Left renal pelvis (tissue), 4 donors: ENCODE measurements at places on chromosomes 7 and 10.

- no peak for DNase-seq
Measured at GRCh38 chr7:92025260-92025659, 84.6 kb downstream of the AKAP9 start.

DNA sequence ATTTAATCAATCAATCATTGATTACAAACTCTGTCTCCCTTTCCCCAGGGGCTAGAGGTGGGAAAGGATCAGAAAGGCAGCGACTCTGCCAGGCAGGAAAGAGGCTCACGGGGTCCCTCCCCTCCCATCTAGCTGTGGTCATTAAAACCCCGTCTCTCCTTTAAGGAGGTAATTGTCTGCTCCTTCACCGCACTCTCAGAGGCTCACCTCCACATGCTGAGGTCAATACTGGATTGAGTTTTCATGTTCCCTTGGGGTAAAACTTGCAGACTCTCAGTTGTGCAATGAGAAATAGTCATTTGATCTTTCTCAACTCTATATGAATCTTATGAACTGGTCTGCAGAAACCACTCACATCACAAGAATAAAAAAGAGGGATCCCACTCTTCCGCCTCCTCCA is 368.8 kb downstream of the ADRA2A start:
- DNase-seq: no peak

GRCh38 chr10:122854648-122855047 is 9.0 kb upstream of the CUZD1 start:
- no peak for DNase-seq

- no peak for DNase-seq
Measured at GRCh38 chr10:14466257-14466656, 135.5 kb upstream of the FRMD4A start.

DNA sequence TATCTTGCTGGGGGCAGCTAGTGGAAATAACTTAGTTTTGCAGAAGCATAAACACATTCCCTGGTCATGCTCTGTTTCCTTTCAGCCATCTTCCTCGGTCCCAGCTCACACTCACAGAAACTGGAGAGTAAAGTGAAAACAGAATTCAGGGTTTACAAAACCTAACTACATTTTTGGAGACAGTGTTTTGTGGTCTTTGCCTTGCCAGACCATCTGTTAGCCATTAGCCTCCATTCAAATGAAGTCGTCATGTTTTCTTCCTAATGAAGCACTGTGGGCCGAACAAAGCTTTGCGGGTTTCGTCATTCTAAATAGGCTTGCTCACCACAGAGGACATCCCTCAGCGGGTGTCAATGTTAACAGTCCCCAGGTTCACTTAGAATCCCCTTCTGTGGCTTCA is 214.6 kb upstream of the TMEM72 start:
- DNase-seq: no peak

- DNase-seq: no peak
Measured at GRCh38 chr7:44535348-44536064, 5.6 kb downstream of the NPC1L1 start.

GRCh38 chr10:62815381-62816075 is 638 bp downstream of the EGR2 start:
- no peak for DNase-seq

DNA sequence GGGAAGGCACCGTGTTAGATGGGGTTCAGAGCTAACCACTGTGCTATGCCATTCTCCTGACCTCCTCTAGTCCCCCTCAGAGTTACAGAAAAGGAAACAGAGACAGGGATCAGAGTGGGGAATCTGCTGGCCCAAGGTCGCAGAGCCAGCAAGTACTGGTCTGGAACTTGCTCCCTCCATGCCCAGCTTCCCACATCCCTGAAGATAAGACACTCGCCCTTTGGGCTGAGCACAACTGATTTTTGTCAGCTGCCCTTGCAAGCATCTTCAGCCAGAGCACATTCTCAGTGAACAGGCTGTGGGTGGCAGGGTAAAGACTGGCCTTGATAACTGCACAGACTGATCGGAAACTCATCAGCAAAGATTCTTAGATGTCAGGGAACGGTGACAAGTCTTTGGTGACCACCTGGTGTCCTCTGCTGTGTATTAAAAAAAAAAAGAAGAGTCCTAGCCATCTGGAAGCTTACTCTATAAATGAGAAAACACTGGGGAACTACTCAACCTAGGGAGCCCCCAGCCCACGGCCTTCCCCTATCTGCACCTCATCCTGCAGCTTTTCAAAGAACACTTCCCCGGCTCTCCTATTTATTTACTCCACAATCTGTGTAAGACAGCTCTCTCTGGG is 1.3 kb upstream of the SORBS1 start:
- DNase-seq: no peak

DNA sequence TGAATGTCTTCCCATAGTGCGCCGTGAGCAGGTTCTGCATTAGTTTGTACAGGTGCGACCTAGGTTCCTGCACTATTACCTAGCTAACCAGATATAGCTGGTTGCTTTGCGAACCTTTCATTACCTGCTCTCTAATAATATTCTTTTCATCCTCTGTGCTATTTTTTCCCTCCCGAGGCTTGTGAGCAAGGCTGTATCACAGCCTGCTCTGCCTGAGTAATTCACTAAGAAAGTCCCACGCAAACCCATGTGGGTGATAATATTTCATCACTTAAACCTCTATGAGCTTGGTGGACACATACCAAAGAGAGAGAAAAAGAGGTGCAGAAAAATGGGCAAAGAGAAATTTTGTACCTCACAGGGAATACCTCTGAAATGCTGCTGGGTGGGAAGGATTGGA is 8.4 kb downstream of the INHBA start:
- no peak for DNase-seq
